ENCODE measurements at places on chromosomes 6 and 20. TPM values are rescaled to one million over a fixed set of nuclear protein-coding genes. Genes with fewer than 3 reads are reported as not detected.

GRCh38 chr6:66605011-66605410 lies 898.0 kb upstream of the EYS start:
- no peak for DNase-seq

DNA sequence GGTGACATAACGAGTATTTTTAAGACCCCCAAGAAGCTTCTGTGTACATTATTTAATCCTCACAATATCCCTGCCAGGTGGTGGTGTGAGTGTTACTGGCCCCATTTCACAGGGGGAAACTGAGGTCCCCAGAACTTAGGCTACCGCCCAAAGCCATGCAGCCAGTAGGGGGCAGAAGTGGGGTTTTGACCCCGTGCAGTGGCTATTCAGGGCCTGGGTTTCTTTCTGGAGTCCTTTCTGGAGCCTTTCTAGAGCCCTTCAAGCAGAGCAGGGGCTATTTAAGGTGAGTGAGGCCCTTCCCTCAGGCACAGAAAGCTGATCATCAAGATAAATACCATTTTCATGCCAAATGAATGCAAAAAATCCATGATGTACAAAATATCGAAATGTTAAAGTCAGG lies 59.0 kb downstream of the CTCFL start:
- no peak for DNase-seq

- DNase-seq: no peak
Measured at GRCh38 chr6:32947552-32948465, 5.1 kb downstream of the HLA-DMA start.

FHL5 gene
- 70.3 TPM for total RNA-seq

DNA sequence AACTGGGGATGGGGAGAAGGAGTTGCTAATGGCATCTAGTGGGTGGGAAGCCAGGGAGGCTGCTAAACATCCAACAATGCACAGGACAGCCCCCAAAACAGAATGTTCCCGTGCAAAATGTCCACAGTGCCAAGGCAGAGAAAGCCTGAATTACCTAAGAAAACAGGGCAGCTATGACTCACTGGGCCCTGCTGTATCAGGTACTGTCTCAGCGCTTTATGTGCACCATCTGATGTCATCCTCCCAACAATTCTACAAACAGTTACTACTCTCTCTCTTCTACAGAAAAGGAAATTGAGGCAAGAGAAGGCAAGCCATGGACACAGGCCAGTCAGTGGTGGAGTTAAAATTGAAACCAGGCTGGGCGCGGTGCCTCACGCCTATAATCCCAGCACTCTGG lies 3.1 kb downstream of the YTHDF1 start:
- DNase-seq: no peak

SEL1L2 gene
- total RNA-seq: not detected

DNA sequence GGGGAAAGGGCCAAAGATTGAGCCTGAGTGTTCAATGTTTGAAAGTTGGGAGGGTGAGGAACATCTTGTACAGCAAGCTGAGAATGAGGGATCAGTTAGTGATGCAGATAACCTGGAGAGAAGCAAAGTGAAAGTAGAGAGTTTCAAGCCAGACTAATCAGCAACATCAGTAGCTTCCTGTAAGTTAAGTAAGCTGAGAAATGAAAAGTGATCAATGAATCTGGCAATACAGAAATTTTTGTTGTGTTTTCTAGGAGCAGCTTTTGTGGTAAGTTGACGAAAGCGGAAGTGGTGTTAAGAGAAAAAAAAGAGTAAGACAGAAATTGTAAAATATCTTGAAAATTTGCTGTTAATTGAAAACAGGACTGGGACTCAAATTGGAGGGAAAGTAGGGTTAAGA lies 855.5 kb upstream of the MAP3K7 start:
- no peak for DNase-seq

DNA sequence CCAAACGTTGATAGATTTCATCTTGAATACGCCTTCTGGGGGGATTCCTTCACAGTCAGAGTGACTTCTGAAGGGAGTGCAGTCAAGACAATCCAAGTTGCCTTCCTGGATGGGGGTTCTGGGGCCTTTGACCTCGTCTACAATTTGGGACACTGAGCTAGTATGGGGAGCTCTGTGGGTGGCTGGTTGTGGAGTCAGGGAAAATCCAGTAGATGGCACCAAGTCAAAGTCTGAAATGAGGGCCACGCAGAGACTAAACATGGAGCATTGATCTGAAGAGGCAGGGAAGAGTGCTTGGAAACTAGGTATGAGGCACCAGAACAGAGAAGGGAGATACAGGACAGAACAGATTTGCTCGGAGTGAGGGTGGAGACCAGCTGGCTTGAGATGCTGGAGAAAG lies 43.6 kb upstream of the CCN6 start:
- no peak for DNase-seq

DNA sequence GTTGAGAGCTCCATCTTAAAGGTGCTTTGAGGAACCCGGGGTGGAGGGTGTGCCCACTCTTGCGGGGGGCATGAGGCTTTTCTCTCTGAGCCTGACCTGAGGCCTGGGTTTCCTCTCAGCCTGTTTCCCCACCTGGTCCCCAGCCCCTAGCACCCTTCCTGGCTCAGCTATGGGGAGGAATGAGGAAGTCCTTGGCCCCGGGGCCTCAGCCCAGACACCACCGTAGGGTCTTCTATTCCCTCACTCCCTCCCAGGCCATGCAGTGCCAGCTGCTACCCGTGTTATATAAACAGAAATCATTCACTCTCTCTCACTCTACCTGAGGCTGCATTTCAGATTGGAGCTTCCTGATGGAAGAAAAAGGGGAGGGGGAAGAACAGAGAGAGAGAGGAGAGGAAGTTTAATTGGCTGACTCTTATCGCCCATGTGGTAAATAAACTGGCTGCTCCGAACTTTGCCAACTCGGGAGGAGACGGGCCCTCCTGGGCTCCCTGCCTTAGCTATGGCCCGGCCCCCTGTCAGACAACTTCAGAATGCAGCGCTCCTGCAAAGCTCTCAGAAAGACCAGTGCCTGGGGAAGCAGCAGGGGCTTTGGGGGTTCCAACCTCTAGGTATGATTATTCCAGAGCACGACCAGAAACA lies 2.8 kb downstream of the CDH22 start:
- DNase-seq: no peak

- DNase-seq: peak; percentile 23
Measured at GRCh38 chr6:126307849-126308248, 32.1 kb upstream of the CENPW start.

MAK gene
- total RNA-seq: 0.25 TPM

ERVFRD-1 gene
- not detected for total RNA-seq
